ENCODE measurements at places on chromosomes 6 and 20.

DNA sequence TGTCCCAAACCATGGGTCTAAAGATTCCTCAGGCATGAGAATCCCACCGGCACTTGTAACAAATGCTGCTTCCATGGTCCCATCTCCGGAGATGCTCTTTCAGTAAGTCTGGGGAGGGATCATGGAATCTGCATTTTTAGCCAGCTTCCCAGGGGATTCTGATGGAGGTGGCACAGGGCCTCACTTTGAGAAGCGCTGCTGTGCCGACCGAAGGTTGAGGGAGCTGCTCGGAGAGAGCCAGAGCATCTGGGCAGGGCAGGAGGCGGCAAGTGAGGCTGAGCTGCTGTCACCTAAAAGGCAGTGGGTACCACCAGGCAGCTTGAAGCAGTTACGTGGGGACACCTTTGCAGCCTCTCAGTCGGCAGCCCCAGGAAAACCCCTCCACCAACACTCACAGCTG lies 100.2 kb upstream of the CDYL start:
- DNase-seq = no peak

DNA sequence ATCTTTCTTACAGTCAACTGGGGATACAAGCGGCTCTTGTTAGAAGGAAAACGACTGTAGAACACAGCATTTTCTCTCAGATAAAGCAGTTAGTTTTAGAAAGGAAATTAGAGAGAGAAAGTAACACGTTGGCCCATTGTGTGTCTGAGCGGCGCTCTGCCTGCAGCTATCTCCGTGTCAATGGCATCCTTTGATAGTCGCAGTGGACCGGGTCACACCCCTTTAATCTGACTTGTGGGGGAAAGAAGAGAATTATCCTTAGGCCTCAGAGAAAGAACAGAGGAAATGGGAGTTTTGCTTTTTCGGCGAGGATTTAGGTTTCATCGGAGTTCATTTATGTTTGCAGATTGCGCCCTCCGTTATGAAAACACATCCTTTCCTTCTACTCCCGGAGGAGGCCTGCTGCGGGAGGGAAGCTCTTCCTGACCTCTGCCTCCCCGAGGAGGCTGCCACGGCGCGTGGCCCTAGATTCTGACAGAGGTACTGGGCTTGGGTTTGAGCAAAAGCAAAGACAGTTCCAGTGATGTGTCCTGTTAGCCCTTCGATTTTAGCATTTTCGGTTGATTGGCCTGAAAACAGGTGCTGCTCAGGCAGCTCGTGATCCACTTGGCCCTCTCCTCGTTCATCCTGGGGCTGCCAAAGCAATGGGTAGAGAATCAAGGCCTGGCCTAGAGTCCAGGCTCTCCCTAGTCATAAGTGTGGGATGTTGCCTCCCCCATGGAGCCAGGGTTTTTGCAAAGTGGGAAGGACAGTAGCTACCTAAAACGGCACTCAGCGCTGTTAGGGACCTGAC lies 74.9 kb downstream of the ZDHHC14 start:
- no peak for DNase-seq

GRCh38 chr20:39067526-39068216 lies 105.5 kb downstream of the DHX35 start:
- no peak for DNase-seq

- DNase-seq = no peak
Measured at GRCh38 chr20:10172998-10173655, 45.5 kb upstream of the SNAP25 start.

- DNase-seq = no peak
Measured at GRCh38 chr6:38481851-38482250, 157.9 kb downstream of the BTBD9 start.

Measured in stimulated activated CD4-positive, alpha-beta T cell treated with anti-CD3 and anti-CD28 coated beads, Interleukin-4, amount 100 ng/mL, for 24 hours (primary cell).